SHP77 (cell line): ENCODE measurements at places on chromosomes 11 and 22.

DNA sequence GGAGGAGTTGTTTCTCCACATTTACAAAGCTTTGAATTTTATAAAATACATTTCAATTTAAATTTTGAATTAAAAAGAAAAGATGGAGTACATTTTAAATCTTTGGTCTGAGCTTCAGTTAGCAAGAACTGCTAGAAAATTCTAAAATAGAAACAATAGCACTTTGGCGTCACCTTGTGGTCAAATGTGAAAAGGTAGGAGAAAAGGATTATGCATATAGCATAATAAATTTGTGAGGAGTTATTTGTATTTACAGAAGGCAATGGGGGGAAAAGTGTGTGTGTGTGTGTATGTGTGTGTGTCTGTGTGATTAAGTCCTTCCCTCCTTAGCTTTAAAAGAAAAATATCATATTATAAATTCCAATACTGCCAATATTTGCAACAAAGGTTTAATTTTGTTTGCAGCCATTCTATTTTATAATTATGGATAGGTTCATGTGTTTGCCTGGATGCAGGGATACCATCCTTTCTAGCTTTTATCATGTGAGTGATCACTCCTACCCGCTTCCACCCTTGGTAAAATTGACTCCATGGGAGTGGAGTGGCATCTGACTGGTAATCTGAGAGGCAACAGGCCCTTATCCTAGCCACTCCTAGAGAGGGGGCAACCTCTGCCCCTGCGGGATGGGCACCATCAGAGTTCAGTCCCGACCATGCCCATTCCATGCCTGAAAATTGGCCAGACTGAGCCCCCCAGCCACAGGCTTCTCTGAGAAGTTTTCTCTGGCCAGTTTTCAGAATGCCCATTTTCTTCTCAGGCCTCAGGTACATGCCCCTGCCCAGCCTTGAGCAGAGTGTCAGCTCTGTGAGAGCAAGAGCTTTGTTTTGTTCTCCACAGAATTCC, 13.6 kb upstream of the LGR4 start:
- DNase-seq = no peak

GRCh38 chr11:100823360-100823759, 136.3 kb downstream of the ARHGAP42 start:
- no peak for DNase-seq

GRCh38 chr11:34235189-34235588, 122.6 kb downstream of the ABTB2 start:
- DNase-seq = no peak

DNA sequence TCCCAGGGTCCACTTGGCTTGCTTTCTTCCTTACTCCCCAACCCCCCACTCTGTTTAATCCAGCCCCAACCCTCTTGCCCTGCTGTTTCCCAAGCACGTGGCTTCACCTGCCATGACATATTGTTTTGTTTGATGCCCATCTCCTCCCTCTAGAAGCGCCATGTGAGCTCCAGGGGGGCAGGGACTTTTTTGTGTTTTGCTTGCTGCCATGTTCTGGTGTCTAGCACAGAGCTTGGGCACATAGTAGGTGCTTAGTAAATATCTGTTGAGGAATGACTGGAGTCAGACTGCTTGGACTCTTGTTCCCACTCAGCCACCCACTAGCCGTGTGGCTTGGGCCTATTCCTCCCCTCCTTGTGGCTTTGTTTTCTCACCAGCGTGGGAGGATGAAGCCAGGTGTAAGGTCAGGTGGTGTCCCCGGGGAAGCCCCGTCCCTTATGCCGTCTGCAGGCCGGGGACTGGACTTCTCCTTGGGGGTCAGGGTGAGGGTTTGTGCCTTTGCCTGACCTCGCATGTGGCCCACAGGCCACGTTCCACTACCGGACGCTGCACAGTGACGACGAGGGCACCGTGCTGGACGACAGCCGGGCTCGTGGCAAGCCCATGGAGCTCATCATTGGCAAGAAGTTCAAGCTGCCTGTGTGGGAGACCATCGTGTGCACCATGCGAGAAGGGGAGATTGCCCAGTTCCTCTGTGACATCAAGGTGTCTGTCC, 3.8 kb downstream of the AIP start:
- DNase-seq = no peak

GRCh38 chr11:8041576-8041975, 39.4 kb upstream of the TUB start:
- no peak for DNase-seq

DNA sequence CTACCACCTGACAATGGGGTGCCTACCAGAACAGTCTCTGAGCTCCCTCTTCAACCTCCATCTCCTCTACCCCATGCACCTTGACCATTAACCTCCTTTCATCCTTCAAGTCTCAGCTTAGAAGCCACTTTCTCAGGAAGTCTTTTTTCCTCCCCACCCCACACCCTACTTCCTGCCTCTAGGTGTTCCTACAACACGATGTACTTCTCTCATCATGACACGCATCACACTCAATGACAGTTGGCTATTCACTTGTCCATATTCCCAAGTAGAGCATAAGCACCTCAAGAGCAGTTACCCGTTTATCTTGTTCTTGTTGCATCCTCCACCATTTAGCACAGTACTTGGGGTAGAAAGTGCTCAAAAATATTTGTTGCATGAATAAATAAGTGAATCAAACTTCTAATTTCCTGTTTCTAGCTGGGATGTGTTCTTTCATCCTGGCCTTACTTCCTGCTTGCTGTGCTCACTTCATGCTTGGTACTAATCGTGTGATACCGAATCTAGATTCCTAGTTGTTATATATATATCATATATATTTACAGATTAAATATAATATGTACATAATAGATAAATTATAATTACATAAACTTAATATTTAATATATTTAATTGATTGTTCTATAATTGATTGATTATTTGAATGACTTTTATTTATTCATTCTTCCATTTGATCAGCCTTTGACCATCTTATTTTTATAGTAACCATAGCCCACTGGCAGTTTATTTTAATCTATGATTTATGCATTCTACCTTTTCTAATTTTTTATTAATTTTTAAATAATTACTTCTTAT, 177.5 kb upstream of the TMEM45B start:
- DNase-seq = no peak

GRCh38 chr11:34052036-34052607, 591 bp downstream of the CAPRIN1 start:
- peak; percentile 72 for DNase-seq

DNA sequence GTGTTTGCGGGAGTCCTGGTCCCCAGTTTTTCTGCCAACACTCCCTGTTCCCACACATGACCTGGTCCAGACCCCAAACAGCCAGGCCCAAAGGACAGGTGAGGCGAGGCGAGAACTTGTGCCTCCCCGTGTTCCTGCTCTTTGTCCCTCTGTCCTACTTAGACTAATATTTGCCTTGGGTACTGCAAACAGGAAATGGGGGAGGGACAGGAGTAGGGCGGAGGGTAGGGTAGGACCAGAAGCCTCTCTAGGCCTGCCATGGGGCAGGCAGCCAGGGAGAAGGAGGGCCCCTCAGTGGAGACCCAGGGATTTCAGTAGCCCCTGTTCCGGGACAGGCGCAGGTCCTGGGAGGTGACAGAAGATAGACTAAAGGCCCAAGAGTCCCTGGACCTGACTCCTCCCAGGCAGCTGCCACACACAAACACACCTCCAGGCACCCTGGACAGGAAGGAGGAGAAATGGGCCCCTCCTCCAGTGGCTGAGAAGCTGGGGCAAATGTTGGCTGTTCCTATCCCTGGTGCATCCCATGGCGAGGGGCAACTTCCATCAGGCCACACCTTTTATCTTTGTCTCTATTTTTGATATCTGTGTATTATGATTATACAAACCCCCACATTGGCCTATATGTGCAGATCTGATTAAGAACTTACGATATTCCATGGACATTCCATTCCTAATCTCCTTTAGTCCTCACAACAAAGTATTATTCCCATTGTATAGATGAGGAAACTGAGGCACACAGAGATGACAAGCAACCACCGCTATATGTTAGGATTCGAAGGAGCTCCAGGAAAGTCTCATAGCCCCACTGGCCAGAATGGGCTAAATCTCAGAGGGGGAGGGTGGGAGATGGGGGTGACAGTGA, 626 bp upstream of the F2 start:
- peak; percentile 77 for DNase-seq
